ENCODE measurements at places on chromosomes 4 and X. TPM values are rescaled to one million over a fixed set of nuclear protein-coding genes. Genes with fewer than 3 reads are reported as not detected.

DNA sequence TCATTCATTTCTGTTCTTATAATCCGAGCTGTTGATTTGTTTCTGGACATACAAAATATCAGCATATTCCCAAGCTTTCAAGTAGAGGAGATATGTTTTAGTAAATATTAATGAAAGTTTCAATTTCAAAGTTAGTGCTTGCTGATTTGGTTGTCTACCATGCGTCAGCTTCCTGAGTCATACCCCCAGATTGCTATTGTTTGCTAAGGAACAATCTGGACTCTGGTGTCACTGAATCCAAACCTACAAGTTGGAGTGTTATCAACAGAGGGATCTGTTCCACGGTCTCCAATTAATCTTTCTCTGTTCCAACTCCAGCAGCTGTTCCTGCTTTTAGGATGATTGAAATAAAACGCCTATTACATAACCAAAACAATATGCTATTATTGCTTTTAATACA lies 96.1 kb upstream of the FAM9A start:
- DNase-seq, result no peak

DNA sequence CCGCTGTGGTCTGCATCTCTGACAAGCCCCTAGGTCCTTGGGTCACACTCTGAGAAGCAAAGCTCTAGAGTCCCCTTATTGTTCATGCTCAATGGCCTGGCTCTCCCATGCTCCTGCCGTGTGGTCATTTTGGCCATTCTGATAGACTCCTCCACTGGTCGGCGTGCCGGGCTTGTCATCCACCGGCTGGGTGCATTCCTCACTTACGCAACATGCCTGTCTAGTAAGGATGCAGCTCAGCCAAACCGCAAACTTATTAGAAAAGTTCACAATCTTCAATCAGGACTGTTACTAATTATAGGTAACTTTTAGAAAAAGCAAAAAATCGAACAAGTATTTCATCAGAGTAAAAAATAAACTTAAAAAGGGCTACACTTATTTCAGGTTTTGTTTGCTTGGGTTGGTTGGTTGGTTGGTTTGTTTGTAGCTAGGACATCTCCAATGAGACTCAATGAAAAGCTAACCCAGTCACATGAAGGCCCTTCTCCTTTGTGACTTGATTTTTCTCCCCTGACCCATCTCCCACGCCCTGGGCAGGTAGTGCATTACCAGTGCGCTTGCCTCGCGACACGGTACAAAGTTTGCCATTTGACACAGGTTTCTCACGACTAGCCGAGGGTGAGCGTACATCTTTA lies 41.0 kb downstream of the IRF2 start:
- no peak for DNase-seq

DNA sequence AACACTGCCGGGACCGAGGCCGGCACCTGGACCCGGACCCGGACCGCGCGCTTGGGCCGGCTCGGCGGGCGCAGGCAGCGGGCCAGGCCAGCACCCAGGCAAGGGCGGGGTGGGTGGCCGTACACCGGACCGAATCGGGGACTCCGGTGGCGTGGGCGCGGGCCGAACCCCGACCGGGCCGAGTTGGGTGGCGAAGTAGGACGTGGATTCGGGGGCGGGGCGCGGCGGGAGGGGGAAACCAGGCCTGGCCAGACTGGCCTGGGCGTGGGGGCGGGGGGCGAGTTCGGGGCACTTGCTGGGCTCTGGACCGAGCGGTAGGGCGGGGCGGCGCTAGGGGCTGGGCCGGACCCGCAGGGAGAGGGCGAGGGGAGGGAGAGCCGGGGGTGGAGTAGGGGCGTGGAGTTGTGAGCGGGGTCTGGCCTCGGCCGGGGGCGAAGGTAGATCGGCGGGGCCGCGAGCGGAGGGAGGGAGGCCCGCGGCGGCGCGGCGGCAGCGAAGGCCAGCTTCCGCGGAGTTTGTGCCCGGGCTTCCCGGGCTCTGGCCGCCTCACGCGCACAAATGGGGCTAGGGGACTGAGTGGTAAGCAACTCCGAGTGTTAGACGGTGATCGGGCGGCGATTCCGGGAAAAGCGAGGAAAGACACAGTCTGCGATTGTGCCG lies 1.8 kb upstream of the BCORL1 start:
- DNase-seq, result no peak

DNA sequence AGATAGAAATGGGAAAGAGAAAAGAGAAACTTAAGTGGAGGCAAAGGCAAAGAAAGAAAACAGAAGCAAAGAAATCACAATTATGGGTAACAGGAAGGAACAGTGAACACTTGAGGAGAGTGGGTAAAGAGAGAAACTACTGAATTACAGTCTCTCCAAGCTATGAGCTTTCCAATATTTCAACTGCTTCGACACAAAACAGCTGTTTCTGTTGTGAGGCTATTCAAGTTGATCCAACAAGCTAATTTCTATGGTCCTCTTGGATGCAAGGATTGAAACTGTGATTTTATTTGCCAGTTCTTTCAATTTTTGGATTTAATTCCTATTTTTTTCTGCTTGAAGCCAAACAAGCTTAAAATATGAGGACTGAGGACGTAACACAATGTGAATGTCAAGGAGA lies 80.5 kb upstream of the ADGRA3 start:
- no peak for DNase-seq

Gene VCX3A
- not detected for polyA plus RNA-seq

Gene MTMR8
- 1.5 TPM for polyA plus RNA-seq

GRCh38 chr4:154067786-154068185 lies 278.9 kb upstream of the SFRP2 start:
- no peak for DNase-seq

Gene PLK4
- polyA plus RNA-seq, result 23.0 TPM

GRCh38 chr4:17230727-17231126 lies 281.2 kb downstream of the QDPR start:
- no peak for DNase-seq

GRCh38 chrX:40299641-40300046 lies 201.9 kb upstream of the BCOR start:
- DNase-seq, result no peak

Gene ABCD1
- polyA plus RNA-seq, result 8.9 TPM

Gene TLR2
- polyA plus RNA-seq, result 5.2 TPM

DNA sequence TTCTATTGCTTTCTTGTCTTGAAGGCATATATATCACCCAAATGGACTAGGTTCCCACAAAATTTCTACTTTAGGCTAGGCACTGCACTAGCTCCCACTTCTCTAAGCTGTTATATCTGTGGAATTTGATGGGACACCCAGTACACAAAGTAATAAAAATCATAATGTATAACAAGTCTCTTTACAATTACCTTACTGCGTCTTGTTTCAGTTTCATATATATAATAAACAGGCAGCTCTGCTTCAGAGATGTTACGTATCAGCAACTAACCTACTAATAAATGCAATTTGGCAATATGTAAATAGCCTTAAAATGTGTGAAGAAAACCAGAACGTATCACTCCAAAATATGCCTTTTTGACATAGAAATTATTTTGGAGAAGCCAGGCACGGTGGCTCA lies 42.0 kb upstream of the UGDH start:
- DNase-seq, result no peak

Gene NSG1
- polyA plus RNA-seq, result 4.7 TPM
